ENCODE measurements at places on chromosomes 16 and 17.

GRCh38 chr17:78458091-78458490 is 79.6 kb downstream of the PGS1 start:
- no peak for DNase-seq

DNA sequence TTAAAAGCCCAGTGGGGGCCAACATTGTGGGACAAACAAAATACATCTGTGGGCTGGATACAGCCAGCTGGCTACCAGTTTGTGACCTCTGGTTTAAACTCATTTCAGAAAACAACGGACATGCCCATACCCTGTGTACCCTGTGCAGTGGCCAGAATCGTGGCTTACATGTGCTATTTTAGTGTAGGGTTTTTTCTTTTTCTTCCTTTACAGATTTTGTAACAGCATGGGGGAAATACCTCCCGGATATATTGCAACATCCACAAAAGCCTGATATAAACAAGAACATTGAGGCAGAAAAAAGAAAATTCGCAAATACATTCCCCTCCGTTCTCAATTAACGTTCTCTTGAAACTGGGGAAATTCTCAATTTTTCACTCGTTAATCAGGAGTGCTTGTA is 7.3 kb downstream of the HS3ST4 start:
- DNase-seq: no peak

- DNase-seq: no peak
Observed at GRCh38 chr17:74288785-74289184, 14.8 kb downstream of the DNAI2 start.

- no peak for DNase-seq
Observed at GRCh38 chr16:72999541-73000019, 48.3 kb downstream of the ZFHX3 start.

GRCh38 chr16:77443357-77444146 is 8.7 kb upstream of the ADAMTS18 start:
- DNase-seq: no peak

- DNase-seq: no peak
Observed at GRCh38 chr16:79810449-79811189, 210.1 kb upstream of the MAF start.

- no peak for DNase-seq
Observed at GRCh38 chr16:17211797-17212196, 259.0 kb downstream of the XYLT1 start.

DNA sequence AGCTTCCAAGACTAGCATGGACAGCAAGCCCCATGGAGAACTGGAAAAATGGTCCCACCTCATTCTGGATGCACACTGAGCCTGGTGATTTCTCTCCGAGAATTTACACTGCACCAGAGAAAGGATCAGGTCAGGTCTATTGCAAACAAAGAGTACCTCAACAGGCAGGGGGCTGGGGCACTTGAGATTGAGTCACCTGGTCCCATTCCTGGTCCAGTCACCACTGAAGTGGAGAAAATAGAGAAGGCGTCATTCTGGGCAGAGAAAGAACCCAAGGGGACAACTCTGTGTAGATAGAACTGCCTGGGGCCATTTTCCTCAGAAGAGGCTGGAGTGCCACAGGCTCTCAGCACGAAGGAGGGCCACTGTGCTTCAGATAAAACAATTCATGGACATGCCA is 38.4 kb downstream of the CENPV start:
- DNase-seq: no peak

- DNase-seq: no peak
Observed at GRCh38 chr16:10895053-10895946, 18.3 kb downstream of the CIITA start.

GRCh38 chr17:27531469-27531961 is 75.3 kb downstream of the KSR1 start:
- no peak for DNase-seq

GRCh38 chr16:85316321-85316919 is 204.1 kb upstream of the CIBAR2 start:
- DNase-seq: no peak

GRCh38 chr16:67435758-67436164 is 4.8 kb downstream of the HSD11B2 start:
- no peak for DNase-seq

DNA sequence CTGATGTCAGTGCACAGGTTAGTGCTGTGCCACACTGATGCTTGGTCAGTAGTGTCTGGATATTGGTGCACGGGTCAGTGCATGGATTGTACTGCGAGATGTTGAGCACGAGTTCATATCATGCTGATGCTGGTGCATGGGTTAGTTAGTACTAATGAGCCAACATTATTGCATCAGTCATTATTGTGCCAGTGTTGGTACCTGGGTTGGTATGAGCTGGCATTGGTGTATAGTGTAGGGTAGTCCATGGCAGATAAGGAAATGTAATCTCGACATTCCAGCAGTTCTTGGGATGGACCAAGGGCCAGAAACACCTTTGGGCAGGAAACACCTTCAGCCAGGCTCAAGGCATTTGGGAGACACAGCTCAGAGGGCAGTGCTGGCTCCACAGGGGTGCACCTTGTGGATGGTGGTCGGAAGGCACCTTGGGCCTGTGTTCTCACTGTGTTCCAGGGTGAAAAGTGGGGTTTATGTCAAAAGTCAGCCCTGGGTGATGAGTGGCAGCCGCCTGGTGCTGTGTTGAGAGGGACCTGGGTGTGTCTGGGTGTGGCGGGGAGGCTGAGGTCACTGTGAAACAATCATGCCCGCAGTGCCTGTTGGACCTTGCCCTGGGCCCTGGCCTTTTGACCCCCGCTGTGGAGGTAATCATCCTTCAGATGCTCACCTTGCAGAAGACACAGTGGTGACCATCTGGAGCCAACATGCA is 100.7 kb upstream of the ZNF469 start:
- no peak for DNase-seq

DNA sequence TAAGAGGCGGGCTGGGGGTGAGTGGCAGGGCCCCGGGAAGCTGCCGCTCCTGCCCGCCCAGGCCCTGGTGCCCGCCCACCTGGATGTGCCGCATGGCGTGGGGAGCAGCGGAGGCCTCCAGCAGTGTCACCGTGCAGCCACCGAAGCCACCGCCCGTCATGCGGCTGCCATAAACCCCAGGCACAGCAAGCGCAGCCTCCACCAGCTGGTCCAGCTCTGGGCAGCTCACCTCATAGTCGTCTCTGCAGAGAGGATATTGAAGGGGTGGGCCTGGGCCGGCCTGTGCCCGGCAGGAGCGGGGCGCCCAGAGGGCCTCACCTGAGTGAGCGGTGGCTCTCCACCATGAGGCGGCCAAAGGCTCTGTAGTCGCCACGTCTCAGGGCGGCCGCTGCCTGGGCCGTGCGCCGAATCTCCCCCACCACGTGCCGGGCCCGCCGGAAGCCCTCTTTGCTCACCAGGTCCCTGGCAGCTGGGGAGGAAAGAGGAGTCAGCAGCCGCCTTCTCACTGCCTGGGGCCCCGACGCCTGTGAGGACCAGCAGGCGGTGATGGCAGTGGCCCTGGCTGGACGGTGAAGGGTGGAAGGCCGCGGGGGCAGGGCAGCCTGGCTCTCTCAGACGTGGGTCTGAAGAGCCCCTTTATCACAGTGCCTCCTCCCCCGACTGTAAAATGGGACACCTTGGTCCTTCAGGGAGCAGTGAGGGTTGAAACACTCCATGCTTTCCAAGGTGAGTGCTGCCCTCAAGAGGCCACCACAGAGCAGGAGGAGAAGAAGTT is 6.7 kb downstream of the GALK1 start:
- DNase-seq: no peak

GRCh38 chr16:55656691-55657092 is 904 bp downstream of the SLC6A2 start:
- DNase-seq: no peak

- no peak for DNase-seq
Observed at GRCh38 chr17:73232587-73233373, 28.9 kb downstream of the CPSF4L start.

GRCh38 chr17:76716146-76716838 is 5.5 kb upstream of the MXRA7 start:
- DNase-seq: peak; percentile 17

DNA sequence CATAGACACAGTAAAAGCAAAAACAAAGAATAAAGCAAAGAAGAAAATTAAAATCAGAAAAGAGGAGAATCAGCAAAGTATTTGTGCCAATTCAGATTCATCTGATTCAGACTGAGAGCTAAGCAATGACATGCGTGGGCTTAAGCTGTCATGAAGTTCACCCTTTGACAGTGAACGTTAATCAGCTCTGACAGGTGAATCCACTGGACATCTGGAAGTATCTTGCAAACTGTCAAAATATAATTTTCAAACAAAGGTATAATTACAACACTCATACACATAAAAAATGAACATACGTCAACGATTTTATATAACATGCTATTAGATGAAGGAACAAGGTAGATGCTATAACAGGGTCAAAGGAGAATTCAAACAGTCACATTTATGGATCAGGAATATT is 596.3 kb upstream of the SALL1 start:
- DNase-seq: no peak

GRCh38 chr17:28201315-28201714 is 117.7 kb upstream of the TMEM97 start:
- DNase-seq: no peak

- no peak for DNase-seq
Observed at GRCh38 chr16:787978-788398, at the start of gene RPUSD1. TSS of gene RPUSD1 (minus strand) at chr16:788381. CDS start at chr16:787737, 644 bp downstream.

GRCh38 chr16:4900036-4900435 is 36.9 kb downstream of the PPL start:
- DNase-seq: no peak

DNA sequence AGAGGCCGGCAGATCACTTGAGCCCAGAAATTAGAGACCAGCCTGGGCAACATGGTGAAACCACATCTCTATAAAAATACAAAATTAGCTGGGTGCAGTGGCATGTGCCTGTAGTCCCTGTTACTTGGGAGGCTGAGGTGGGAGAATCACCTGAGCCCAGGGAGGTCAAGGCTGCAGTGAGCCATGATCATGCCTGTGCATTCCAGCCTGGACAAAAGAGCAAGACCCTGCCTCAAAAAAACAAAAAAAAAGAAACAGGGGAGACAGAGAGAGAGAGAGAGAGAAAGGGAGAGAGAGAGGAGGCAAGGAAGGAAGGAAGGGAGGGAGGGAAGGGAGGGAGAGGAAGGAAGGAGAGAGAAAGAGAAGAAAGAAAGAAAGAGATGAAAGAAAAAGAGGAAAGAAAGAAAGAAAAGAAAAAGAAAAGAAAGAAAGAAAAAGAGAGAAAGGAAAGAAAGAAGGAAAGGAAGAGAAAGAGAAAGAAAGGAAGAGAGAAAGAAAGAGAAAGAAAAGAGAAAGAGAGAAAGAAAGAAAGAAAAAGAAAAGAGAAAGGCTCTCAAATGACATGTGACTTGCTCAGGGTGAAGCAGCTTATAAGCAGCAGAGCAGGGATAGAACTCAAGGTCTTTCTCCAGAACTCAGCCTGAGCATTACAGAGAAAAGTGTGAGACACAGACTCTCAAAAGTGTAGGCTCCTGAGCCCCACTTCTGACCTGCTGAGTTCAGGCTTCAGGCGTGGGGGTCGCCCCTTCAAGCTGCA is 15.5 kb downstream of the CX3CL1 start:
- no peak for DNase-seq

- no peak for DNase-seq
Observed at GRCh38 chr16:29014561-29015069, 29.8 kb downstream of the LAT start.

- DNase-seq: no peak
Observed at GRCh38 chr17:40551879-40552768, 13.1 kb downstream of the CCR7 start.

DNA sequence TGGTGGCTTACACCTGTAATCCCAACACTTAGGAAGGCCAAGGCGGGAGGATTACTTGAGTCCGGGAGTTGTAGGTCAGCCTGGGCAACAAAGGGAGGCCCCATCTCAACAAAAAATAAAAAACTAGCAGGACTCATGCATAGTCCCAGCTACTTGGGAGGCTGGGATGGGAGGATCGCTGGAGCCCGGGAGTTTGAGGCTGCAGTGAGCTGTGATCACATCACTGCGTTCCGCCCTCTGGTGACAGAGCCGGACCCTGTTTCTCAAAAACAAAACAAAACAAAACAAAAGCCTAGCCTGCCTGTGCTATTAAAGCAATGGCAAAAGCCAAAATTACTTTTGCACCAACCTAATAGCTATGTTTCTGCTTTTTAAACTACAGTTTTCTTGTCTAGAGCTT is 1.5 kb downstream of the FCSK start:
- DNase-seq: no peak

DNA sequence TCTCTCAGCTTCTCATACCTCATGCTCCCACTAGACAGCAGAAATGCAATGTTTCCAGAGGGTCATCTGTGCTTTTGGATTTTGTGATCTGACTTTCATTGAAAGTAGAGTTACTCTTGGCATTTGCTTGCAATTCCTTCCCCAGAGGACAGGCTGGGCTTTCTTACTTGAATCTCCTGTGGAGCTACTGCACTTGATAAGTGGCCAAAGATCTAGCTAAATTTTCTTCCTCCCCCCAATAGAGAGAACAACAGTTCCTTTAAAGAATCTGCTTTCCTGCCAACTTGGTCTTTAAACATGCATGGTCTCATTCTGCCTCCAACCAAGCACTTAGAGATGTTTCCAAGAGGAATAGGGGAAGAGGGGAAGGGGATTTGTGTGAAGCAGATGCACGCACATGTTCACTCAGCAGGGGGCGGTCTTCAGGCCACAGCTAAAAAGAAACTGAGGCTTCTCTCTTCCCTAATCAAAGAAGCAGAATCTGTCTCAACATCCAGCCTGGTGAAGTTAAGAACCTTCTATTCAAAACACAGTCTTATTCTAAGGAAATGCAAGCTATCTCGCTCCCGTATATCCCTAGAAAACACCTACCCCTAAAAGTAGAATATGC is 229.6 kb downstream of the ZFHX3 start:
- no peak for DNase-seq

DNA sequence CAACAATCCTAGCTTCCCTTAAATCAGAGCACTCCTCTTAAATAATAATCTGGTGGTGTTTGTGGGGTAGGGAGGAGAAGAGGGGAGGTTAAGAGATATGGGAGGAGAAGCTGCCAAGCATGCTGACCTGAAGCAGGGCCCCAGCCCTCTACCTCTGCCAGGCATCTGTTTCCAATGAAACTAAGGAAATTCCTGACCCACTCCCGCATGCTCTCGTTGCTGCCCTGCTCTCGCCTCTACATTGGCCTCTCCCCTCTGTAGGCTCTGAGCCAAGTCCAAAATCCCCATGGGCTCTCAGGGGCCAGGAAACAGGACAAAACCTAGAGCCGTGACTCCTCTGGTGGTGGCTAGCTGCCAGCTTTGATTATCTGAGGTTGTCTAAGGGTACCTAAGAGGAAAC is 559.5 kb upstream of the CDH11 start:
- no peak for DNase-seq

DNA sequence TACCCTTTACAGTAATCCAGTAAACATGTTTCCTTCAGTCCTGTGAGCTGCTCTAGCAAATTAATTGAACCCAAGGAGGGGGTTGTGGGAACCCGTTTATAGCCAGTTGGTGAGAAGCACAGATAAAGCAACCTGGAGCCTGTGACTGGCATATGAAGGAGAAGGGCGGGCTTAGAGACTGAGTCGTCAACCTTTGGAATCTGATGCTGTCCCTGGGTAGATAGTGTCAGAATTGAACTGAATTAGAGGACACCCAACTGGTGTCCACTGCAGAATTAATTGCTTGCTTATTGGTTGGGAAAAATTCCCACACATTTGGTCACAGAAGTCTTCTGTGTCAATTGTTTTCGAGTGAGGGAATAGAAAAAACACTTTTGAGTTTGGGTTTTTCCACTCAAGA is 12.8 kb upstream of the RSKR start:
- no peak for DNase-seq

- no peak for DNase-seq
Observed at GRCh38 chr17:76805319-76805718, 62.9 kb upstream of the MGAT5B start.
